Activated CD8-positive, alpha-beta memory T cell treated with anti-CD3 and anti-CD28 coated beads, Interleukin-2, amount 50 U/mL, for 4 hours (primary cell): ENCODE measurements at places on chromosomes 2 and 18.

DNA sequence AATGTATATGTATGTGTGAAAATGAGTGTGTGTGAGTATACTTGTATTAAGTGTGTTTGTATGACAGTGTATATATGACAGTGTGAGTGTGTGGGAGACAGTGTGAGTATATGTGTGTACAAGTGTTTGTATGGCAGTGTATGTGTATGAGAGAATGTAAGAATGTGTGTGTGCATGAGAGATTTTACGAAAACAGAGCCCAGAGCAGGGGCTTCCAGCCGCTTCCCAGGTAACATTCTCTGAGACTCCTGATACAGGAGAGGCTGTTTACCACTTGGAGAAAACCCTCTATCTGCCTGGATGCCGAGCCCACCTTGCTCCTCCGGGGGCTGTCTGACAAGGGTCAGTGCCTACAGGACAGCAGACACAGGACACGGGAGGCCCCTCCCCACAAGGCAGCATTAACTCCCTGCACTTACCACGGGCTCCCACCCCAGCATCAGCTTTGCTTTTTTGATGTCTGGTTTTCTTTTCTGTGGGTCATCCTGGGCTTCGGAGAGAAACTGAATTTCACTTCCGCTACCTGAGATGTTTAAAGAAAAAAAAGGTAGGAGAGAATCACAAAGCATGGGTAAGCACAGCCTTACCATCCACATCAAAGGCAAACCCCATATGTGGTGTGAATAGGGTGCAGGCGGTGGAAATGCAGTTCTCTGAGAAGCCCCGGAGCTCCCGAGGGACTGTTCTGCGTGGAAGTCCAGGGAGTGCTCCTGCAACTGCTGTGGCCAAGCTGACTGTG is 97.6 kb downstream of the UXS1 start:
- DNase-seq: no peak

- DNase-seq: no peak
Observed at GRCh38 chr2:28956890-28957289, 24.2 kb upstream of the TOGARAM2 start.

DNA sequence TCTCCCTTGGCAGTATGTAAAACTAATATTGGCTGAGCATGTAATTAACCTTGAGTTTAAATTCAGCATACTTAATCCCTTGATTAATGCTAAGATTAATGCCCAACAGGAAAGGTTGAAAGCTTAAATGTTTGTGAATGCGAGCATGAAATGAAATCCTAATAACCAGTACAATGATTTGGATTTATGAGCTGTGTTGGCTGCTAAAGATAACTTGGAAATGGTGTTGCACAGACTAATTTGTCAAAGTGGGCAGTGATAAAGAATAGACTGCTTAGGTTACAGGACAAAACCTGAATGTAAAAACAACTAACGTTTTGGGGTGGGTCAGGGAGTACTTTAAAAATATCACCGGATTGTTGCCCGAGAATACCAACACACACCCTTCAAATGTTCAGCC is 70.6 kb downstream of the MGAT5 start:
- no peak for DNase-seq

GRCh38 chr18:59577386-59577655 is 119.9 kb downstream of the CCBE1 start:
- no peak for DNase-seq

GRCh38 chr2:15253835-15254286 is 307.3 kb downstream of the NBAS start:
- DNase-seq: no peak

- no peak for DNase-seq
Observed at GRCh38 chr2:124967325-124967724, 942.2 kb downstream of the CNTNAP5 start.

- no peak for DNase-seq
Observed at GRCh38 chr2:190435031-190435670, 27.0 kb downstream of the MFSD6 start.

- DNase-seq: no peak
Observed at GRCh38 chr18:27110319-27110718, 74.8 kb downstream of the CHST9 start.

DNA sequence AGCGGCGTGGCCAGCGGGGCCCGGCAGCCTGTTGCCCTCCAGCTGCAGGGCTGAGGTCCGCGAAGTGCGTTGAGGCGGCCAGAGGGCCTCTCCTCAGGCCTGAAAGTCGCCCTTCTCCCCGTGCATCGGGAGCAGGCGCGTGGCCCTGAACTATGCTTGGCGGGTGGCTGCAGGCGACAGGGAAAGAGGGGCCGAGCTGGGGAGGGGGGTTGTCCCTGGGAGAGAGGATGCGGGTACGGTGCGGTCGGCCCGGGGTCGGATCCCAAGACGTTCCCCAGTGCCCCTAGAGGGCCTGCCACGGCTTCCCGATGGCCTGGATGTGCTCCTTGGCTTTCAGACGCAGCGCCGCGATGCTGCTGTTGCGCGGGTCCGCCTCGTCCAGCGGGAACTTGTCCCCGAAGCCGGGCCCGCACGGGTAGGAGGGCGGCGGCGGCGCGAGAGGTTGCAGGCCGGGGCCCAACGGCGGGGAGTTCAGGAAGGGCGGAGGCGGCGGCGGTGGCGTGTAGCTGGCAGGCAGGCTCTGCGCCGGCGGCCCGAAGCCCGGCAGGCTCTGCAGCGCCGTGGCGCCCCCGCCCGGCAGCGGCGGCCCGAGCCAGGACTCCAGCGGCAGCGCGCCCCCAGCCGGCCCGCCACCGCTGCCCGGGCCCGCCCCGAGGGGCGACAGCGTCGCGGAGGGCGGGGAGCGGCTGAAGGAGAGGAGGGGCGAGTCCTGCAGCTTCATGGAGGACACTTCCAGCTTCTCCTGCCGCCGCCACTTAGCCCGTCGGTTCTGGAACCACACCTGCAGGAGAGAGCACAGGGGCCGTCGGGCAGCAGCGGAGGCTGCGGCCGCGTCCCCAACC is 4.3 kb downstream of the RAX start:
- no peak for DNase-seq

DNA sequence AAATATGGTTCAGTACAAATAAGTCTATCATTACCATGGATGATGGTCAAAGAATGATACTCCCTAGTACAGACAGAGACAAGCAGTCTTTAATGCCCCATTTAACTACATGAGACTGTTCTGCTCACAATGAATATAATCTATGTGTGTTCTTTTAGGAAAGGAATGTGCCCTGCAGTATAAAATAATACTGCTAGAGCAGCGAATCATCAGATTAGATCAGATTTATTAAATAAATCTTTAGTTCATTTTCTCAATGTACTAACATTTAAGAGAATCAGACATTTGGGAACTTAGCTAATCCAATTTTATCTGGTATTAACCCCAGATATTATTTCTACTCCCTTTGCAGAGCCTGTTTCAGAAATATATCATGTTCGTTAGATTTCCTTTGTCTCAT is 272.0 kb upstream of the GCFC2 start:
- no peak for DNase-seq

- no peak for DNase-seq
Observed at GRCh38 chr18:59802031-59802430, 97.8 kb upstream of the PMAIP1 start.

DNA sequence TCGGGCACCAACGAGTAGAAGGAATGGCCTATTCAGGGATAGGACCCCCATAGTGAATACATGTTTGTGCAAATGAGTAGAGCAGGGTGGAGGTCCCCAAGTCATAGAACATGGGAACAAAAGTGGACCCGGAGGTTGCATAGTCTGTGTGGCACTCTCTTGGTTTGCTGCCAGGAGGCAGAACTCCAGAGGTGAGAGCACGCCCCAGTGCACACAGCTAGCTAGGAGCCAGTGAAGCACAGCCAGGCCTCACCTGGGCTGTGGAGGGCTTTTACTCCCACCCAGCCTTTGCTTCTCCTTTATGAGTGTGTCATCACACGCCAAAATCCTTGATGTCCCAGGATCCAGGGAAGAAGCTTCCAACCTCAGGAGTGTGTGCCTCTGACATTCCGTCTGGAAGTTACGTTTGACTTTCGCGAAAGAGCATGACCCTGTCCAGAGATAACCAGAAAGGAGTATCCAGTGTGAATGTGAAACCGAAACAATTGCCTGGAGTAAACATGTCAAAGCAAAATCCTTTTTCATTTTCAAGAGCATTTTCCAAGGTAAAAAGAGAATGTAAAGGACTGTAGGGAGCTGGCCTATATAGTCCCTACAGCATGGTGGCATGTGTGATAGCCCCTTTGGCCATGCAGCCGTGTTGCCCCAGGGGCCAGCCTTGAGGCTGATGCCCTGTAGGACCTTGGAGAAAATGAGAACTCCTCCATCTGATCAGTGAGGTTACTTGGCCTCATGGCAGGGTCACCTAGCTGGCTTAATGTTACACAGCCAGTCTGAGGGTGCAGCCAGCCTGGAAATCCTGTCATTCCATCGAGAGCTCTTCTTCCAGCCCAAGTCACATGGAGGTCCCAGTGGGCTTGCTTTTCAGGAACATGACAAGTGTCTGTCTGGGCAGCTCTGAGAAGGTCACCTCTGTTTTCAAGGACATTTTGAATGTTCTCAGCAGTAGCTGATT is 8.8 kb downstream of the TRIB2 start:
- DNase-seq: no peak

GRCh38 chr2:105294844-105295481 is 34.6 kb downstream of the TGFBRAP1 start:
- DNase-seq: no peak

GRCh38 chr18:65620076-65620696 is 130.6 kb upstream of the CDH7 start:
- no peak for DNase-seq

DNA sequence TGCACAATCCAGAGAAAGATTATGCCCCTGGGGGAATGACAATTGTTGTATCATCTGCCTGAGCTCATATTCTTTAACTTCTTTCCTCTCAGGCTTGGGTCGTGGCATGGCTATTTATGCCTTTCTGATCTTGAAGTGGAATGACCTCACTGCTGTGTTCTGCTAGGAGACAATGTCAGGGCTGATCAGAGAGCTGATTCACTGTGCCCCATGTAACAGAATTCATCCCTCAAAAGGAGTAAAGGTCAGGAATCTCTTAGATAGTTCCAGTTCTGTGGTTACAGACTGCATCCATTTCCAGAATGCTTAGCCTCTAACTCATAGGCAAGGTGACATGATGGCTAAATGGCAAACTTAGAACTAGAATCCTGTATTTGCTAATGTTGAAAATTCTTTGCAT is 511.7 kb upstream of the CNTNAP5 start:
- no peak for DNase-seq

GRCh38 chr2:216838151-216838550 is 21.7 kb downstream of the TNP1 start:
- DNase-seq: no peak

GRCh38 chr18:48940854-48941611 is 9.7 kb downstream of the SMAD7 start:
- peak; percentile 85 for DNase-seq

DNA sequence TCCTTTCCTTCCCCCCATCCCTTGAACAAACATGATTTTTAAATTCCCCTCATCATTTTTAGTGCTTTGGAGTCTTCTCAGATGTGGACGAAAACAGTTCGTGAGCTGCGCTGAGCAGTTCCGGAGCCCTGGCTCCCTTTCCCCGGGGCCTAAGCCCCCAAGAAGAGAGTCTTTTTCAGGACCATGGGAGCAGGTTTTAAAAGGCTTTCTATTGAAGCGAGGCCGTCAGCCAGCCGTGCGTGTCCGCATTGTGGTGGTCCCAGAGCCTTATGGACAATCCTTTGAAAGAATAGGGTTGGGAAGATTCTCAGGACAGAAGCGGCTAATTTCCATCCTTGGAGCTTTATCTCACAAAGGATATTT is 290.7 kb downstream of the SOX11 start:
- no peak for DNase-seq

- no peak for DNase-seq
Observed at GRCh38 chr2:238061315-238062202, 758 bp downstream of the SCLY start.

DNA sequence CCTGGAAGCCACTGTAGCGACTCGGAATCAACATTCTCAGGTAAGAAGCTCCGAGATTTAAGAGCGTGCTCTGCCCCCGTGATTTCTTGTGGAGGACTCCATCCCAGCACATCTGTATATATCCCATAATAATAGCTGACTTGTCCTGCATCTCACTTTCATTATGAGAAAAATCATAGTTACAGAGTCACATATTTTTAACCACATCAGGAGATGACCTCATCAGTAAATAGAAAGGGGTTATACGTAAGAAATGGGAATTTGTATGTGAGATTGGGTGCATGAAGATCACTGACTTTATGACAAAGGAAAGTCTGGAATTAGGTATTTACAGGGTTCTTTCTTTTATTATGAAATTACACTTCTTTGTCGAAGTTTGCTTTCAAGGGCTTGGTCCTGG is 16.4 kb upstream of the TMEM18 start:
- DNase-seq: no peak

DNA sequence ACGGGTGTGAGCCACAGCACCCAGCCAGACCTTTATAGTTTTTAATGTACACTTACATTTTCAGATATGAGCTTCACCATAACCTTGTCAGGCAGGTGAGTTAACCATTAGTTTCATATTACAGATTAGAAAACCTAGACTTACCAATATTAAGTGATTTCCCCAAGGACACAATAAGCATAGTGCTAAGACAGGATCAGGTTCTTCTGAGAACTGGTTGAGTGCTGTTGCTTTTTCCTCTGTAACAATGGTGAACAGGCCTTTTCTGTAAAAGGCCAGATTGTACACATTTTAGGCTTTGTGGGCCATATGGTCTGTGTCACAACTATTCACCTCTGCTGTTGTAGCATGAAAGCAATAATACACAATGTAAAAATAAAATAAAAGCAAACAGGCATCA is 332.0 kb downstream of the PIK3C3 start:
- no peak for DNase-seq

GRCh38 chr2:134141598-134142340 is 112.1 kb upstream of the MGAT5 start:
- DNase-seq: no peak

DNA sequence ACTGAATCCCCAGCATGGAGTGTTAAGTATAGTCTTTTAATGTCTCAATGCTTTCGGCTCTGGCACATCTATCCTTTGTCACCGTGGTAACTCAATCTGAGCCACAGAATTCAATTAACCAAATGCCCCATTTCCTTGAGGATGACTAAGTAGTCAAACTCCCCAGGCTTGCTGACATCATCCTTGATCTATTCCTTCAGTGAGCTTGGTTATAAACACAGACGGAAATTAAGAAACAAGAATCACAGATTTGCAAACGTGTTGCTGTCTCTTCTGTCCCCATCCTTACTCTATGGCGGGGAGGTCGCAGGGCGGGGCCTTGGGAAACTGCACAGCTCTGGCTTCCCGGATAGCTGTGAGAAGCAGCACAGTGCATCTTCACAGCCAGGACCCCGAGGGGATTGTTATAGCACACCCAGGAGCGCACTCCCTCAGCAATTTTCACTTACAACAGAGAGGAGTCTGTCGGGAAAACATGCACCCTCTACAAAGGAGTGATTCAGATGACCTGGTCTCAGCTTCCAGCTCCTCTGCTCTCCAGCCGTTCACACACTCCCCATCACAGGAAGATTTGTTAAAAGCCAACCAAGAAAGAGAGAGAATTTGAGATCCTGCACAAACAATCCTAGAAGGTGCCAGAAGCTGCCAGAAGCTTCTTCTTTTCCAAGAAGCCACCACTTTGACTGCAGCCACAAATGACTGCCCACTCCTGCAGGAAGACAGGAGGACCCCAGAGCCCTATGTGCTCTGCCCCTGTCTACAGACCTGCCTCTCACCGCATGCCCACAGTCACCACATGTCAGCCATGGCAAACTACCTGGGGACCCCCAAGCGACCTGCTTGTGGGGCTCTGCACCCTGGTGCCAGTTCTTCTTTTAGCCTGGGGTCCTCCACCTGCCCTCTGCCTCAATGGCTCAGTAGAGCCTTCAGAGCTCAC is 44.9 kb upstream of the YWHAQ start:
- no peak for DNase-seq

- no peak for DNase-seq
Observed at GRCh38 chr2:16882706-16883105, 217.1 kb upstream of the CYRIA start.
